ENCODE measurements at places on chromosomes 16 and 17.

DNA sequence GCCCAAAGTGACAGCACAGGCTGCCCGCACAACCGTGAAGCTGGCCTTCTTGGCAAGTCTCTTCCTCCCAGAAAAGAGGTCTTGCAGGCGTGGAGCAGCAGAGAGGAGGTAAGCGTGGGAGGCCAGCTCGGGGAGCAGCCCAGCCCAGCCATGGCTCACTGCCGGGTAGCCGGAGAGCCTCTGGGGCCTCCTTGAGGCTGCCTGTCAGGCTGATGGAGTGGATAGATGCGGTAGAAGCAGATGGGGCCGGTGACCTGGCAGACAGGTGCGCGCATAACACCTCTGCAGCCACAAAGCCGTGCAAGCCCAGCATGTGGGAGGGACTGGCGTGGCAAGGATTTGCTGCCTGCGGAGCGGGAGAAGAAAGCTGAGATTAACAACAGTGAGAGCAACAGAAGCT is 17.1 kb upstream of the DOK4 start:
- DNase-seq: no peak

GRCh38 chr17:17141860-17142552 is 64.1 kb downstream of the PLD6 start:
- DNase-seq: peak; percentile 56

DNA sequence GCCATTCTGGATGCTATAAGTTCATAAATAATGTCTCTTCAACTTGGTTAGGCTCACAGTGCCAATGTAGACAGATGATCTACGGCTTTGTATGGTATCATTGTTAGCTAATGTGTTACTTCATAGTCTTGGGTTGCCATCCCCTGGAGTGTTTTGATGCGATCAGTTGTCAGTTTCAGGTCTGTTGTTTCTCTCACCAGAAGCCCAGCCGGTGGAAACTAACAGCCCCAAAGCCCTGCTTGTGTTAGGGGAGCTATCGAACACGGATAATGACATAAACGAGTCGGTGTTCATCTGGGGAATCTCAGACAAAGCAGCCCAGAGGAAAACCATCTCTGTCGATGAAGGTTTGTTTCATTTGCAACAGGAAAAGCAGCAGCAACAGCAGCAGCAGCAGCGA is 107.4 kb upstream of the ANKFN1 start:
- DNase-seq: no peak

DNA sequence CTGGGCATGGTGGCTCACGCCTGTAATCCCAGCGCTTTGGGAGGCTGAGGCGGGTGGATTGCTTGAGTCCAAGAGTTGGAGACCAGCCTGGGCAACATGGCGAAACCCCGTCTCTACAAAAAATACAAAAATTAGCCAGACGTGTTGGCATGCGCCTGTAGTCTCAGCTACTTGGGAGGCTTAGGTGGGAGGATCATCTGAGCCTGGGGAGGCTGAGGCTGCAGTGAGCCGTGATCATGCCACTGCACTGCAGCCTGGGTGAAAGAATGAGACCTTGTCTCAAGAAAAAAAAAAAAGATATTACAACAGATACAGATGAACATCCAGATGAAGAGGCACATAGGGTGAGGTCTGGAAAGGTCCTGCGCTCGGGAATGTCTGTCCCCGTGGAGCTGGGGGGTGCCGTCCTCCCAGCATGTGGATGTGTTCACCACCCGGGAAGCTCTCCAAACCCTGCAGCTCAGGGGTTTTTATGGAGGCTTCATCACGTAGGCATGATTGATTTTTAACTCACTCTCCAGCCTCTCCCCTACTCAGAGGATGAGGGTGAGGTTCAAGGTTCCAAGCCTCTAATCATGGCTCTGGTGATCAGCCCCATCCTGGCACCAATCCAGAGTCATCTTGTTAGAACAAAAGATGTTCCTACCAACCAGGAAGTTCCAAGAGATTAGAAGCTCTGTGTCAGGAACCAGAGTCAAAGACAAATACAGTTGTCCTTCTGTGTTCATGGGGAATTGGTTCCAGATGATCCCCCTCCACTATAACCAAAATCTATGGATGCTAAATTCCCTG is 85.0 kb upstream of the DNAJA2 start:
- DNase-seq: no peak

GRCh38 chr17:50687200-50688066 is 20.3 kb downstream of the ANKRD40 start:
- no peak for DNase-seq

DNA sequence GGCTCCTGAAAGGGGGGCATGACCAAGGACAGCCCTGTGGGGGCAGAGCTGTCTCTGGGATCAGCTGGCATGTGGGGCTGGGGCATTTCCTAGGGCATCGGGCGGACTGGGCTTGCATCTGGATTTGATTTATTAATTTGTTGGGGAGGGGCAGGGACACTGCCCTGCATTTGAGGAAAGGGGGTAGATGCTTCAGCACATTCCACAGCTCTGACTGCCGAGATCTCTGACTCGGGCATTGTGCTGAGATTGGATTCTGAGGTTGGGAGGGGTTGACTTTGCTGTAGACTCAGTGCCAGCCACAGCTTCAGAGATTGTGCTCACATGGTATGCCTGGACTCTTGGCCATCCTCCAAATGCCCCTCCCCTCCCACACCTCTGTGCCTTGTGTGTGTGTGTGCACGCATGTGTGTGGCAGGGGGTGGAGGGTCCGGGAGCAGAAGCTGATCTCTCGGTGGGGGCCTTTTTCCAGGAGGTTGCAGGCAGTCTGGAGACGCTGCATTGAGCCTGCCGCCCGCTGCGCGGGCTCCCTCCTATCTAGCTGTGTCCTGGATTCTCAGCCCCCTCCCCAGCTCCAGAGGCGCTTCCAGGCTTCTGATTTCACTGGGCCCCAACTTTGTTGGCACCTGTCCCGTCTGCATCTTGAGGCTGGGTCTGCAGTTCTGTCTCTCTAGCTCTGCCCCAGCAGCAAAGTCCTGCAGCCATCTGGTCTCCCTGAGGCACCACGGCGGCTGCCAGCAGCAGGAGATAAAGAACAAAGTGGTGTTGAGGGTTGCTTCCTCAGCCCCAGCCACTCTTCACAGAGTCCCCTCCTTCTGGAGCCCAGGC is 14.9 kb downstream of the IGFBP4 start:
- DNase-seq: no peak

DNA sequence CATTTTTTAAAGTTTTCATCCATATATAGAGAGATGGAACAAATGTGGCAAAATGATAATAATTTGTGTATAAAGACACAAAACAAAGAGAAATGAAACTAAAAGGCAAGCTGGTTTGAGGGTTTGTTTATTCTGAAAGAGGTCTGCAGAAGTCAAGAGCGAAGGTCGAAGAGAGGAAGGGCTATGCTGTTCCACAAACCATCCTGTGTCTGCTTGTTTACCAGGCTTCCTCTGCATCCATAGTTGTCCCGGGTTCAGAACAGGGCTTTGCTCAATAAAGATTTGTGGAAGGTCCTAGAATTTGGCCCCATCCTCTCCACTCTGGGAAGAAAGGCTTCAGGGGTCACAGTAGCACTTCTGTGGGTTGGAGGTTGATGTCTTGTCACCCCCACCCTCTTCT is 2.4 kb upstream of the MARVELD3 start:
- no peak for DNase-seq

- no peak for DNase-seq
Observed at GRCh38 chr16:2482249-2482648, 7.3 kb downstream of the TBC1D24 start.

DNA sequence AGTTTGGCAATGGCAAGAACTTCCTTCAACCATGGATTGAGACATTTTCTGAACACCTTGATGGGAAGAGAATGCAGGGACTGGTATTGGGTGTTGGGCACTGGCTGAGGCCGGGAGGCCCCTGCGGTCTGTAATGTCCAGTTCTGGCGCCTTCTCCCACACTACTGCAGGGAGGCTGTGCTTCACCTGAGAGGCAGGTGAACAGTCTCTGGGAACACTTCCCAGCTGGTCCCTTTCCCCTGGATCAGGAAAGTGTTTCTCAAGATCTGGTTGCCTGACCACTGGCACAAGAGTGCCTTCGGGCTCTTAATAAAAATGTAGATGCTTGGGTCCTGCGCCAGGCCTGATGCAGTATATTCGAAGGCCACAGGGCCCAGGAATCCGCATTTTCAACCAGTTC is 28.5 kb upstream of the NAT9 start:
- DNase-seq: no peak

DNA sequence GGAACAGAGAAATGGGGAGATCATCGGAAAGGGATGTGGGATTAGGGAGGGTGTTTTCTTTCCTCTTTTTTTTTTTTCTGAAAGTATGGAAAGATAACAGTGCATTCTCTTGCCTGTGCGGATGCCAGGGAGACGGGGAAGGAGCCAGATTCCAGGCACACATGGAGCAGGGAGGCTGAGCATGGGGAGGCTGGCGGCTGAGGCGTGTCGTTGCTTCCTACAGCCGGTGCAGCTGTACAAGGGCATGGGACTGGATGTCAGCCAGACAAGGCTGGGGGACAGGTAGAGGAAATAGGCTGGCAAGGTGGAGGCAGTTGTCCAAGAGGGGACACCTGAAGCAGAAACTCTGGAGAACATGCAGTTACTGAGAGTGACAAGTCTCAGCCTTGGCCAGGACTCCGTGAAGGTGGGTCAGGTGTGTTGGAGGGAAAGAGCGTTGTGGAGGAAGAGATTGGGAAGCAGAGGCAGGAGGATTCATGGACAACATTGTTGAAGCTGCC is 16.6 kb upstream of the ADORA2B start:
- DNase-seq: no peak

GRCh38 chr17:48310748-48311213 is 119.2 kb downstream of the SKAP1 start:
- DNase-seq: no peak

- no peak for DNase-seq
Observed at GRCh38 chr17:62805234-62805633, 2.9 kb downstream of the MARCHF10 start.

DNA sequence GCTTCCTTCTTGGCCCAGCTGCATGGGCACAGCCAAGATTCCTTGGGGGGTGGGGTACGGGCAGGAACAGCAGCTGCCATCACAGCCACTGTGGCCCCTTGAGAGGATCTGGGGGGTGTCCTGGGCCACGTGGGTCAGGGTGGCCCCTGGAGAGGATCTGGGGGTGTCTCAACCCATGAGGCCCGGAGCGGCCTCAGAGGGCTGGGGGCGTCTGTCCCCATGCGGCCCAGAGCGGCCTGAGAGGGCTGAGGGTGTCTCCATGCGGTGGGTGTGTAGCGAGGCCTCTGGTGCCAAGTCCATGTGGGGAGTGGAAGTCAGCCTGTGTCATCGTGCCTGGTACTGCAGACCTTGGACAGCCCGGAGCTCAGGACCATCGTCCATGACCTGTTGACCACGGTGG is 13.7 kb downstream of the TSC2 start:
- no peak for DNase-seq

GRCh38 chr17:80605326-80606066 is 60.9 kb downstream of the RPTOR start:
- peak; percentile 83 for DNase-seq

DNA sequence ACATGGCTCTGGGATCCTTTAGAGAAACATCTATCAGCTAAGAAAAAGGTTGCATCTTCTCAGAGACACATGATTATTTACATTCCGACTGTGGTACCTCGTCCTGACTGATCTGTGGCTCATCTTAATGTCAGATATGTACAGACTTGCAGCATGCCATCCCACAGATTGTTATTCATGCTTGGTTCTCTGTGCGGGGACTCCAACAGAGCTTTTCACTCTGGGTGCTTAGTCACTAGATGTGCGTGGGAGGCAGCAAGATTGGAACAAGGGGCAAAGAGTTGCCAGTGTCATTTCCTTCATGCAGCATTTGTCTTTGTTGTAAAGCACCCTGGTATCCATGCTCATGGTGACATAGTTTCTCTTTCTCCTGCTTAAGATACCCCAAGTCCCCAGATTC is 179.1 kb upstream of the CACNG5 start:
- DNase-seq: peak; percentile 85

GRCh38 chr17:74659889-74660288 is 36.4 kb upstream of the CD300E start:
- DNase-seq: no peak

DNA sequence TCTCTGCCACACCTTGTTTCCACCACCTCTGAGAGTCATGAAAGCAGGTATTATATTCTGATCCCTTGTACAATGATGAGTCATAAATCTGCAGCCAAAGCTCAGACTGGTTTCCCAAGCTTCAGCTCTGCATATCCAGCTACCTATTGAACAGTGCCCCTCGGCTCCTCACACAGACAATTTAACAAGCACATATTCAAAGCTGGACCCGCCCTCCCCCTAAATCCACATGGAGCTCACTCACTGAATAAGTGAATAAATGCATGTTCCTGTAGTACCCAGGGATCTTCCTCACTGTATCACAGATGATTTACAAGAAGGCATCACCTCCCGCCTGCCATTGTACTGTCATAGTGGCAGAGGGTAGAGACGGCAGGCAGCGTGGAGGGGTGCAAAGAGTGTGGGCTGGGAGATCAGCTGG is 516.4 kb downstream of the GRIN2A start:
- DNase-seq: no peak

GRCh38 chr17:62741290-62741689 is 66.8 kb downstream of the MARCHF10 start:
- no peak for DNase-seq

- DNase-seq: no peak
Observed at GRCh38 chr17:17361867-17362539, 58.8 kb downstream of the NT5M start.

DNA sequence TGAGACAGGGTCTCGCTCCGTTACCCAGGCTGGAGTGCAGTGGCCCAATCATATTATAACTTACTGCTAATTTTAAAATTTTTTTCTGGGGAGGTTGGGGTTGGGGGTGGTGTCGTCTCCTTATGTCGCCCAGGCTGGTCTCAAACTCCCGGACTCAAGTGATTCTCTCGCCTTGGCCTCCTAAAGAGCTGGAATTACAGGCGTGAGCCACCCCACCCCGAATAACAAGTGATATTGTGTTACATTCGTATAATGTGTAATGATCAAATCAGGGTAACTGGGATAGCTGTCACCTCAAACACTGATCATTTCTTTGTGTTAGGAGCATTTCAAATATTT is 16.2 kb upstream of the KPNA2 start:
- DNase-seq: no peak

Measured in activated CD8-positive, alpha-beta T cell treated with anti-CD3 and anti-CD28 coated beads for 36 hours (primary cell).